CD8-positive, alpha-beta T cell (primary cell): ENCODE measurements at places on chromosomes 12 and 14.
A peak's percentile ranks its signal among the peaks of the same experiment; 100 is the strongest.

- no peak for DNase-seq
Measured at GRCh38 chr12:98674841-98675240, 29.8 kb downstream of the APAF1 start.

- no peak for DNase-seq
Measured at GRCh38 chr12:116469344-116469743, 89.8 kb upstream of the MAP1LC3B2 start.

GRCh38 chr14:79363291-79363690 is 848.0 kb downstream of the DIO2 start:
- DNase-seq, result no peak

GRCh38 chr14:101357038-101357437 is 204.3 kb upstream of the DIO3 start:
- DNase-seq, result no peak

DNA sequence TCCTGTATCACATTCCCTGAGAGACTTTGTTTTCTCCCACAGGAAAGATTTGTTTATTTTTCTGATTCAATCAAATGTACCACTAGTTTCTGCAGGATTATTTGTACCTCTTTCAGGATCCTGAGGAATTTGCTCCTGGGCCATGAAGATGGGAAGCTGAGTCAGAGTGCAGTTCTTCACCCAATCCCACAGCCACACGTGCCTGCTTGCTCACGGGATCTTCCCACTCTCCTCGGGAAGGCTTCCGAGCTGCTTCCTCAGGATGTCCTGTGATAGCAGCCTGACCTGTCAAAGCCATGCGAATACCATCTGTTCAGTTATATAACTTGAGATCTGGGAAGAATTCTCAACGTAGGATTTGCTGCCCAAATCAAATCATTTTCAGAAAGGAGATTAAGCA is 41.8 kb upstream of the HIF1A start:
- no peak for DNase-seq

DNA sequence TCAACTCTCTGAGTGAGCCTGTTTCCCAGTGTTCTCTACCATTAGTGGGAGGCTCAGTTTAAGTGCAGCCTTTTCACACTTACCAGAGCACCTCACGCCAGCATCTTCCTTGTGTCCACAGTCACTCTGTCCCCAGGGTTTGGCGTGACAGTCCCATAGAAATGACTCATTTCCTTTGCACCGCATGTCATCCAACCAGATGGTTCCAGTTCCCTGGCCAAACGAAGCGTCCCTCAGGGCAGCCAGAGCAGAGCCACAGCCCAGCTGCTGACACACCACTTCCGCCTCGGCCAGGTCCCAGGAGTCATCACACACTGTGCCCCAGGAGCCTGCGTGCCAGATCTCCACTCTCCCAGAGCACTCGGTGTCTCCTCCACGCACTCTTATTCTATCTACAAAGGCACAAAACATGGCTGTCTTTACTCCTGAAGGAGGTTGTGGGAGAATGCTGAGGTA is 65.4 kb downstream of the ACSM4 start:
- no peak for DNase-seq

DNA sequence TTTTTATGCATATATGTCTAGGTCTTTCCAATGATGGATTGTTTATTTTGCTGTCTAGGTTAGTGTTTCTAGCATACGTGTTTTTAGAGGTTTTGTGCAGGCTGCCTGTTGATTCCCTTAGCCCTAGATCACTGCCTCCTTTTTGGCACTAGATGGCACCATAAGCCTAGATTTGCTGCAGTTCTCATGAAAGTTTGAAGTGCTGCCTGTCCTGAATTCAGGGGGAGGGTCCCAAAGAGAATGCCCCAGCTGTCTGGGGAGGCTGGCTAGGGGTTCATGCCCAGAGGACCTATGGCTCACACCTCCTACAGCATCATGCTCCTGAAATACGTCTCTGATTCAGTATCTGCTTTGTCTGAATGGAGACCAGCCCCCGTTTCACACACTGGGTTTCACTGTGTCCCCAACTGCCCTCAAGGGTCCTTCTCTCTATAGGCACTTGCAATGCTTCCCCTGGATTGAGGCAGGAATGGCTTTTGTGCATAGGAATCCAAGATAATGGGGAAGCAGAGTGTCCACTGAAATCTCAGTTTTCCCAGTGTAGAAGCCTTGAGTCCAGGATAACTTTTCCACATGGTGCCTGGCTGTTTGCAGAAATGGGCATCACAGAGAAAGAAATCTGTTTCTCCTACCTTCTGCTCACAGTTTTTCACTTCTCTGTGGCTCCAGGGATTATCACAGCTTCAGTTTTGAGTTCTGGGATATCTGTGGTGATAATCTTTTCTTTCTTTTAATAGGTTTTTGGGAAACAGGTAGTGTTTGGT is 14.2 kb upstream of the TXNRD1 start:
- DNase-seq, result peak; percentile 7

DNA sequence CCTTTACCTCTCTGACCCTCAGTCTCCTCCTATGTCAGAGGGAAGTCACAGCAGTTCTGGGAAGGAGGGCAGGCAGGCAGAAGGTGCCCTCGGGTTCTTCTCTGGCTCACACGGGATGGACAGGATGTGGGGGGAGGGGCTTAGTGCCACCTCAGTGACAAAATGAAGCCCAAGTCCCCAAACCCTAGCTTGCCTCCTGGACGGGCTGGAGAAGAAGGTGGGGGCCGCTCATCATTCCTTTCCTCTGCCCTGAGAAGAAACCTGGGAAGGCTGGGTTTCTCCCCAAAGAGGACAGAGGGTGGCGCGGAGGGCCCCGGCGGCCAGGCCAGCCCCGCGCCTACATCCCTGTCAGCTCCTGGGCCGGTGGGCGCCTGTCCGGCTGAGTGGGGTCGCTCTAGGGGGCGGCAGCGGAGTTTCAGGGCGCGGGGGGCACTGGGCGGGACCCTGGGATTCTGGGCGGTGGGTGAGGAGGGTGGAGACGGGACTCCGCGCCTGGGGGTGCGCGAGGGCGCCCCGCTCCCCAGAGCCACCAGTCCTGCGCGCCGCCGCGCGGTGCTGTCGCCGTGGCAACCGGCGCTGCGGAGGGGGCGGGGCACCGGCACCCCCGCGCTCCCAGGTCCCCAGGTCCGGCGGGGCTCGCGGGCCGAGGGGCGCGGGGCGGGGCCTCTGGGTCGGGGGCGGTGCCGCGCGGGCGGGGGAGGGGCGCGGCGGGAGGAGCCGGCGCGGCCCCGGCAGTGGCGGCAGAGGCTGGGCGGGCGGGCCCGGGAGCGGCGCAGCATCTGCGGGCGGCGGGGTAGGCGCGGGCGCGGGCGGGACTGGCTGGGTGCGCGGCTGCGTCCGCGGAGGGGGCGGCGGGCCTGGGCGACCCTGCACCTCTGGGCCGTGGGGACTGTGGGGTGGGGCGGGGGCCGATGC is at the start of gene TMEM121:
Gene TMEM121 (plus strand): TSS at position 723 of the 915 bp plus-strand sequence. CDS start 2,252 bp downstream, outside the sequence.
- no peak for DNase-seq

GRCh38 chr12:130486146-130486435 is 148.4 kb downstream of the PIWIL1 start:
- no peak for DNase-seq

GRCh38 chr12:123995023-123995748 is 22.2 kb downstream of the ZNF664 start:
- DNase-seq, result no peak

- DNase-seq, result no peak
Measured at GRCh38 chr12:91889910-91890309, 255.7 kb downstream of the BTG1 start.

GRCh38 chr14:74525361-74525851 is 31.8 kb downstream of the ISCA2 start:
- DNase-seq, result no peak

DNA sequence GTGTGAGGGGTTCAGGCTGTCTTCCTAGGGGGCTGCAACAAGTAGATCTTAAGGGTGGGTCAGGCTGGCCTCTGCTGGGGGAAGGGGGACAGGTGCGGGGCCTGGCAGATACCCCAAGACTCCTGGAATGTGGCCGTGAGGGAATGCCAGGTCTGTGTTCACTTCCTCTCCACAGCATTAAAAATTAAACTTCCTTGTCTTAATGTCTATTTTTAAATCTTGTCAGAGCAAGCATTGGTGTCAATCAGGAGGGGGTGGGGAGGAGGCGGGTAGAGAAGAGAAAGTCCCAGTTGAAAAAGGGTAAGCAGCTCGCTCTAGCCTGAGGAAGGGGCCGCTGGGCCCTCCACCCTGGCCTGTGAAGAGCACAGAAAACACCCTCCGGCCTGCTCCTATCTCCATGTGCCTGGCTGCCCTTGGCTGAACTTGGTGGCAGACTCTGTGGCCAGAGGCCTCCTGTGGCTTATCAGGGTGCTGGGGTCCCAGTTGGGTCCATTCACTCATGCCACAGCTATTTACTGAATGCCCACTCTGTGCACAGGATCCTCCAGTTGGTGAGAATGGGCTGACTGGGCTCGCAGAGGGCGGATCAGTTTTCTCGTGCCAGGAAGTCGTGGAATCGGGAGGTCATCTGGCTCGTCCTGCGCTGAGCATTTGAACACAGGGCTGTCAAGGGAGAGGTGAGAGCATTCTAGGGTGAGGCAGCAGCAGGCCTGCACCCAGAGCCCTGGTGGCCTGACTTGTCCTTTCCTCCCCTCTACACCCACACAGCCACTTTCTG is 128.8 kb downstream of the TSPAN9 start:
- DNase-seq, result no peak

DNA sequence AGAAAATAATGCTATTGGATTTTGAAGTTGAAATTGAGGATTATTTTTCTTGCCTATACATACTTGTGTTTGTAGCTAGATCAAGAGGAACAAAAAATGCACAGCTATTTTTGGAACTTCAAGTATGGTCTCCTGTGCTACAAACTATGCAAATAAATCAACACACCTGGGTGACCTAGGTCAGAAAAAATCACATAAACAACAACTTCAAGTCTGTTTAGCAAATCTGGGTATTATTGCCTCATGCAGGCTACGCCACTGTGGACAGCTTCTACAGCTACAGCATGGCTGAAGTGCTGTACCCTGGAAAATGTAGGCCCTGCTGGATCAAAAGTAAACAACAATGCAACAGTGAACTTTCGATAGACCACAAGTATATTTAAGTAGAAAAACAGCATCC is 87.5 kb downstream of the SLC6A15 start:
- no peak for DNase-seq
